NCI-H2107 (cell line): ENCODE measurements at places on chromosomes 3 and 15.
A peak's percentile ranks its signal among the peaks of the same experiment; 100 is the strongest.

DNA sequence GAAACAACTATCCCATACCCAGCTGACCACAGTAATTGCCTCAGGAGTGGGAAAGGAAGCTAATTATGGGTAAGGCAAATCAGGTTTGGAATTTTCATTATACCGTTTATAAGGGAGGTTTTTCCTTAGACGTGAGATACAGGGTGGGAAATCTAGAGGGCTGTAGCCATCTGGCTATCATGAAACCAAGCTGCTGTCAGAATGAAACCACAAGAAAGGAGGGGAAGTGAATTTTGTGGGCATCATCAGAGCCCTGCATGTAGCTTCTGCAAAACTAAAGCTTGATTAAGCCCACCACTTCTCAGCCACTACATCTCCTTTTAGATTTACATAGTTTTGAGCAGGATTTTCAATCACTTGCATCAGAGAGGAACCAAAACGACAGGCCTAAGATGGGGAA lies 893.5 kb downstream of the TUSC7 start:
- DNase-seq: no peak

GRCh38 chr15:80887148-80887547 lies 102.5 kb downstream of the MESD start:
- DNase-seq: peak; percentile 2

DNA sequence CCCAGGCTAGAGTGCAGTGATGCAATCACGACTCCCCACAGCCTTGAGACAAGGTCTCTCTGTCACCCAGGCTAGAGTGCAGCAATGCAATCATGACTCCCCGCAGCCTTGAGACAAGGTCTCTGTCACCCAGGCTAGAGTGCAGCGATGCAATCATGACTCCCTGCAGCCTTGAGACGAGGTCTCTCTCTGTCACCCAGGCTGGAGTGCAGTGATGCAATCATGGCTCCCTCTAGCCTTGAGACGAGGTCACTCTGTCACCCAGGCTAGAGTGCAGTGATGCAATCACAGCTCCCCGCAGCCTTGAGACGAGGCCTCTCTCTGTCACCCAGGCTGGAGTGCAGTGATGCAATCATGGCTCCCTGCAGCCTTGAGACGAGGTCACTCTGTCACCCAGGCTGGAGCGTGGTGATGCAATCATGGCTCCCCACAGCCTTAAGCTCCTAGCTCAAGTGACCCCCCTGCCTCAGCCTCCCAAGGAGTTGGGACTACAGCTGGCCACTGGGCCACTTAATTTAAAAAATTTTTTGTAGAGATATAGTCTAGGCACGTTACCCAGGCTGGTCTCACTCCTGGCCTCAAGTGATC lies 26.1 kb downstream of the TFRC start:
- peak; percentile 42 for DNase-seq

GRCh38 chr15:59178151-59178695 lies 28.4 kb upstream of the LDHAL6B start:
- DNase-seq: no peak

DNA sequence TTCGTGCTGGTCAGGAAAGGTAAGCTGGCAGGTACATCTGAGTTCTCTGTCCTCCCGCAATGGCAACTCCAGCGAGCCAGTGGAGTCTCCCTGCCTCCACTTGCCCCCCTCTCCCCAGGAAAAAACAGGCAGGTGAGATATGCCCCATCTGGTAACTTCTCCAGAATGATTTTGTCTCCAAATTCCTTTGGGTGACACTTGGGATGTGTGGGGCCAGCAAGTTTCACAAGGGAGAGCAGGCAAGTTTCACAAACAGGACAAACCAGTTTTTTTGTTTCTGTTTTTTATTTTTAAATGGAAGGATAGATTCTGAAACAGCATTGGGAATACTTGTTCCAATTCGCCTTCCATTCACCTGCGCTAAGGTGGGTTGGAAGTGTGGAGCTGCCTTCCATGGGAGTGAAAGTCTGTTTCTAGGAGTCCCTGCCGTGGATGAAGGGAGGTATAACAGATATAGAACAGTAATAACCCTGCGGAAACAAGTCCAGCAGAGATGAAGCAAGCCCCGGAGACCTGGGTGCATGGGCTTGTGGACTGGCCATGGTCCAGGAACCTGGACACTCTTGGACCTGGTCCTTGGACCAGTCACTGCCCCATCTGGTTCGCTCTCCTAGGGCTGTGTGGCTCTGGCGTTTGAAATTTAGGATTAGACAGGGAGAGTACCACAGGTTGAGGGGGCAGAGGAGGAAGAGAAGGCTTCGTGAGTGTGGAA lies 22.9 kb upstream of the KIF23 start:
- no peak for DNase-seq

DNA sequence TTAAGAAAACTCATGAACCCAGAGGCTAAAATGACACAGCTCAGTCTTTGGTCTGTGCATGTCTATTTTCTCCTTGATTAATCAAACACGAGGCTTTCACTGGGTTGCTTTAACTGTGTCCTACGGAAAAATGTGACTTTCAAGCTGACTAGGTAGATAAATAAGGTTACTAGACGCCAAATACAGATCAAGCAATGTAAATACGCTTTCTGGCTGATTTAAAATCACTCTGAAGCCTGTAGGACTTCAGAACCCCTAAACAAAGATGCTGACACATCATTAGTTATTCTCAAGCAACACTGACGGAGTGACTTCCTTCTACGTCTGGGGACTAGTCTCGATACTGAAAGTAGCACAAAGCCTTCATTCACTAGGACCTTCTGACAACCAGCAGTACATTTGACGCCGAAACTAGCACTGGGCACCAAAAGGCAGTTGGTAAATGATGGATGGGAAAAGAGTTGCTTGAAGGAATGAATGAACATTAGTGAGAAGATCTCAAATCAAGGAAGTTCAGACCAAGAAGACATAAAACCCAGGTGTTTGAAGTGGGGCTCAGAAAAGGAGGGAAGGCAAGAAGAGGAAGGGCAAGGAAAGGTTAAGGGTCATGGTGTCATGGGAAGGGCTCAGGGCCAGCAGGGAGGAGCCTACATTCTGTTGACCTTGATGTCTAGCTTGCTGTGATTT lies 67.1 kb upstream of the CDV3 start:
- no peak for DNase-seq

- DNase-seq: no peak
Observed at GRCh38 chr3:150744041-150744918, 18.7 kb downstream of the SIAH2 start.

DNA sequence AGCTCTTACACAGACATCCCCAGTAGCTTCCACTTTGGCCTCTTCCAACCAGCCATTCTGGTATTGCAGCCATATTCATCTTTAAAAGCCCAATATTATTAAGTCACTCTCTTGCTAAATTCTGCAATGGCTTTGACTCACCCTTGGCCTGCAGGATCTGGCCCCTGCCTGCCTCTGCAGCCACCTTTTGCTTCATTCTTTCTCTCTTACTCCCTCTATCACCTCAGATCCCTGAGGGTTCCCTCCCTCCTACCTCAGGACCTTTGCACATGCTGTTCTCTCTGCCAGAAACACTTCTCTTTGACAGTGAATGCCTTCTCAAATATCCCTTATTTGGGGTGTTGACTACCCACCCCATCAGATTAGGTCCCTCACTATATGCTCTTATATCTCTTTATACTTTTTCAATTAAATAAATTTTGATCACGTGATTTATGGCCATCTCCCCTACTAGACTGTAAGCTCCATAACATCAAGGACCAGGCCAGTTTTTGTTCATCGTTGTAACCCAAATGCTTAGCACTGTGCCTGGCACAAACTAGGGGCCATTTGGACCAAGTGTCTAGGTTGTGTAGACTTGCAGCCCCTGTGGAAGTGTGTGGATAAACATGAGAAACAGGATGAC lies 32.3 kb upstream of the UBE2Q2 start:
- no peak for DNase-seq

DNA sequence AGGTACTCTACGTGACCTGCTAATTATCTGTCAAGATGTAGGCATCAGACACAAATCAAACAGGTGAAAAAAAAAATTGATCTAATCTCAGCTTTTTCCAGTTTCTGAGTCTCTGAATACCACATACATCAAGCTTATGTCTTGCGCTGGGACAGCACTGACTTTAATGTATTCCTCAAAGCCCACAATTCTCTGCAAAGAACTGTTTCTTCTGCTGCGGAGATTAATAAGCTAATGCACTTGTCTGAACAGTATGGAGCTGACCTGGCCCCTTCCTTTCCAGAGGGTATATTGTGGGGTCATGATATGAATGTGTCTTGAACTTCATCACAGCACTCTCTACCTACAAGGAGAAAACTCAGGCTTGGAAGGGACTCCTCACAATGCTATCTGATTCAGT lies 87.8 kb downstream of the FOXB1 start:
- no peak for DNase-seq

DNA sequence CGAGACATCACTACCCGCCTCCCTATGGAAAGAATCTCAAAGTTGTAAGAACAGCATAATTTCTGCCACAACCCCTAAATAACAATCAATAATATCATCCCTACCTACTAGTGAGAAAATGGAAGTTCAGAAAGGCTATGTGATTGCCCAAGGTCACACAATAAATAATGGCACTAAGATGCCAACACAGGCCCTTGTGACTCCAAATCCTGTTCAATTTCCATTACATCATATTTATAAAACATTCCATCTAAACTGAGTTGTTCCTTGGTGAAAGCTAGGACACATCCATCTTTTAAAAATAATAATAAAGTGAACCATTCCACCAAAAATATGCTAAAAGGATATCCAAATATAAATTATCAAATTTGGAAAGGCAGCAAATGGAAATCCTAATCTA lies 144.6 kb downstream of the MAGI1 start:
- no peak for DNase-seq

- no peak for DNase-seq
Observed at GRCh38 chr3:157310329-157311052, 126.2 kb upstream of the PTX3 start.

DNA sequence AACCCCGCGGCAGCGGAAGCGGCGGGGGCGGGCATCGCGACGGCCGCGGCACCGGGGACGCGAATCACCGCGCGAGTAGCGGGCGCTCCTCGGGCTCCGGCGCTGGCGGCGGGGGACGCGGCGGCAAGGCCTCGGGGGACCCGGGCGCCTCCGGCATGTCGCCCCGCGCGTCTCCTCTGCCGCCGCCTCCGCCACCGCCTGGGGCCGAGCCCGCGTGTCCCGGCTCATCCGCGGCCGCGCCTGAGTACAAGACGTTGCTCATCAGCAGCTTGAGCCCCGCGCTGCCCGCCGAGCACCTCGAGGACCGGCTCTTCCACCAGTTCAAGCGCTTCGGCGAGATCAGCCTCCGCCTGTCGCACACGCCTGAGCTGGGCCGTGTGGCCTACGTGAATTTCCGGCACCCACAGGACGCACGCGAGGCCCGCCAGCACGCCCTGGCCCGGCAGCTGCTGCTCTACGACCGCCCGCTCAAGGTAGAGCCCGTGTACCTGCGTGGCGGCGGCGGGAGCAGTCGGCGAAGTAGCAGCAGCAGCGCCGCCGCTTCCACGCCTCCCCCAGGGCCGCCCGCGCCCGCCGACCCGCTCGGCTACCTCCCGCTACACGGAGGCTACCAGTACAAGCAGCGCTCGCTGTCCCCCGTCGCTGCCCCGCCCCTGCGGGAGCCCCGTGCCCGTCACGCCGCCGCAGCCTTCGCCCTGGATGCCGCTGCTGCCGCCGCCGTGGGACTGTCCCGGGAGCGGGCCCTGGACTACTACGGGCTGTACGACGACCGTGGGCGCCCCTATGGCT lies 675 bp downstream of the RBM15B start:
- DNase-seq: no peak

DNA sequence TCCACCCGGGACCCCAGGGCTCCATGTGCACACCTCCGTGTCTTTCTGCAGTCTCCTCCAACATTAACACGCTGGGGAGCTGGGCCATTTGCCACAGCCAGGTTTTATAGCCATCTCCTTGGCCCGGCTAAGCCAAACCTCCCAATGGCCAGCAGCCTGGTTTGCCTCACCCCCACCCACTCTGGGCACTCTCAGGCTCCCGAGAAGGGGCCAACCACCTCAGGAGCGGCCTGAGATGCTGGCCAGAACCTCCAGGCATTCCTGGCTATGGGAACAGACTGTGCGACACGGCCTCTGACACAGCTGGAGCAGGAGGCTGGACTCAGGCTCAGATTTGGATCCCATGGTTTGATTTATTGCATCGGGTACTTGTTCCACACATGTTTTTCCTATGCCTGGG lies 289.7 kb downstream of the RPLP1 start:
- DNase-seq: no peak

DNA sequence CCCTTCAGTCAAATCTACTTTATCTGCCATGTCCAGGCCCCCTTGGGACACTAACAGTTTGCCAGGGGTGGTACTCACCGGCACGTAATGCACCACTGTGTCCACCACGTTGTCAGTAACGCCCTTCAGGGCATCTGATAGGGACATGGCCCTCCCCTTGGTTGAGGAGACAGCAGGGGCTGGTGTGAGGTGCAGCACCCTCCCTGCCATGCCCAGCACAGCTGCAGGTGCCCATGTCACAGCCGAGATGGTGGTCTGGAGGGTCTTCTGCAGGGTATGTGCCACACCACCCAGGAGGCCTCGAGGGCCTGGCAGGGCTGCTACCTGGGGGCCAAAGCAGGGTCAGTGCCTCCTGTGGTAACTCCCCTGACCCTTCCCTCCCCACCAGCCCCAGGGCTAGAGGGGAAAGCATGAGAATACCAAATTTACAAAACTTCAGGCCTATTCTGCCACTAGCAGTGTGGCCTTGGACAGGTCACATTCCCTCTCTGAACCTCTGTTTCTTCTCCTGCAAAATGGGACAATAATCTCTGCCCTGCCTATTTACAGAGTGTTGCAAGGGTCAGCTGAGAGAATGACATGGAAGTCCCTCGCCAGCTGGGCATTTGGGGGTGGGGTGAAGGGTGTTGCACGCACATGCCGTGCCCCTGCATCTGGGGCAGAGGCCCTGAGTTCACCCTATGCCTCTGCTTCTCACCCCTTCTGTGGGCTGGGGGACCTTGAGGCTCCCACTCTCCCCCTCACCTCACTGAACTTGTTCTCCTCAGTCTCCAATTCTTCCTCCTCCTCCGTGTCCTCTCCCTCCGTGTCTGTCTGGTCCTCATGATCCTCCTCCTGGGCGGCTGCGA lies 11.8 kb upstream of the KIF7 start:
- DNase-seq: no peak

DNA sequence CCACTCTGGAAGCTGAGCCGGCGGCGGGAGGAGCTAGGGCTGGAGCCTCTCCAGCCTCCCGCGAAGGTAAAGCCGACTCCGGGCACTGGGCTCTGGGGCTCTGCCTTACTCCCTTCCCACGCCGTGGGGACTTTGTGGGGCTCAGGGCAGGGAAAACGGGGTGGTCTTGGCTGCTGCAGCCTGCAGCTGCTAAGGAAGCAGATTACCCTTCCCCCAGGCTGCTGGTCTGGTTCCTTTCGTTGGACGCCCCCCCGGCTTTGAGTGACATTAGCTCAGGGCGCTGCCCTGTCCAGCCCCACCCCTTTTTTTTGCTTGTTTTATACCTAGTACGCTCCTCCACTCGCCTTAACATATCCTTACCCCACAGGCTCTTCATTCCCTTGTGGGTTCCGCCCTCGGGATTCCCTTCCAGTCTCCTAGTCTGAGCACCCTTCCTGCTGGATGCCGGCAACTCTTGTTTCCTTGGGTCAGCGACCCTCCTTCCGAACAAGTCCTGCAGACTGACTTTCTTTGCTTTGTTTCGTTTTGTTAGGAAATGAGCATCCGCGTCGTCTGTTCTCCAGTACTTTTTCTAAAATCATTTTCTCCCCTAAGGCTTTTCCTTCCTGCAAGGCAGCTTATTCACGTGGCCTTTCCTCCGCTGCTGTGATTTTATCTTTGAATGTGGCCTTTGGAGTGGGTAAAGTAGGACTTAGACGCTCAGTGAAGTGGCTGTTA lies 551 bp downstream of the DNAJC13 start:
- DNase-seq: peak; percentile 7
